Mesenteric fat pad (tissue), 1 donor: ENCODE measurements at places on chromosomes 1 and 21.

- DNase-seq: no peak
These were observed 1346.1 kb downstream of the BRINP3 start for GRCh38 chr1:189131576-189131975.

- DNase-seq: no peak
These were observed 11.3 kb upstream of the MAB21L3 start for GRCh38 chr1:116099919-116100318.

DNA sequence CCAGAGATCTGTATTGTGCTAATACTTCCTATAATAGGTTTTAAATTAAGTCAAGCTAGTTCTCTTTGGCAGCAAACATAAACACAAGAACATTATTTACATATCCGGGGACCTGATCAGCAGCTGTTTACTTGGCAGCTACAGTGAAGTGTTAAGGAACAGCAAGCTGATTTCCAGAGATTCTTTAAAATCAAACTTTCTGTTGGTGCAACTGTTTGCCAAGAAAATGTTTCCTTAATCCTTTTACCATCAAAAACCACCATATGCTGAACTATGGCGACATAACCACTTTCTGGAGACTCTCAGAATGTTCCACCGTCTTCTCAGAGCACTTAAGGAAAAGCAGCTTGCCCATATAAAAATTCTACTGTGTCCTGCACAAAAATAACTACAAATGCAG is 107.0 kb upstream of the KRTAP19-8 start:
- no peak for DNase-seq

DNA sequence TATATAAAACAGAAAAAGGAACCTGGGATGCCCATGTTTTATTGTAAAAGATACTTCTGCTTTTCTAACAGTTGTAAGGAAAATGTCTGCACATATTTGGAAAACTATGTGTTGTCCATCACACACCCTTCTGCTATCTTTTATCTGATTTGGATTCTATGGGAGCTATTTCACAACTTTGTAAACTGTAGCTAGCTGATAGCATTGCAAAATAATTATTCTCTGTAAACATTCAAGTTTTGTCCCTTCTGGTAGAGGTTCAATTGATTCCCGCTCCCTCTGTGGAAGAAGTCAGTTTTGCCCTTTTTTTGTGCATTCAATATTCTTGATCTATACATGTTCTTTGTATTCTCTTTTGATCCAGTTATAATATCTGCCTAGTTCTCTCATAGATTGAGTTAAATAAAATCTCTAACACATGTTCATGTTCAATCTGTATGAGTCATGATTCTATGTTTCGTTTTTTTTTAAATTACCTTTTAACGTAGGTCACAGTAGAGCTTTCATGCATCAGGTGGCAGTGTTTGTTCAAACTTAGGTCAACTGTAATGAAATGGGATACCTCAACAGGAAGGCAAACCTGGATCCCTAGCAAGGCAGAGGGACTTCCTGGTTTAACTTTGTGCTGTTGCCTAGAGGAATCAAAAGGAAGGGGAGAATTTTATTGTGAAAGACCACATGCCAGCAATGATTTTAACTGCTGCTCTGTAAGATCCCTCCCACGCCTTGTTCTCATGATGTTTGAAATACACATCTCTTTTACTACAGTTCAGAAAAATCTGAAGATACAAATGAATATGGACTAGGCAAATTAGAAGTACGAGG is 26.0 kb upstream of the BCL9 start:
- DNase-seq: no peak

- DNase-seq: no peak
These were observed 96.5 kb downstream of the PAPPA2 start for GRCh38 chr1:176559474-176559873.

DNA sequence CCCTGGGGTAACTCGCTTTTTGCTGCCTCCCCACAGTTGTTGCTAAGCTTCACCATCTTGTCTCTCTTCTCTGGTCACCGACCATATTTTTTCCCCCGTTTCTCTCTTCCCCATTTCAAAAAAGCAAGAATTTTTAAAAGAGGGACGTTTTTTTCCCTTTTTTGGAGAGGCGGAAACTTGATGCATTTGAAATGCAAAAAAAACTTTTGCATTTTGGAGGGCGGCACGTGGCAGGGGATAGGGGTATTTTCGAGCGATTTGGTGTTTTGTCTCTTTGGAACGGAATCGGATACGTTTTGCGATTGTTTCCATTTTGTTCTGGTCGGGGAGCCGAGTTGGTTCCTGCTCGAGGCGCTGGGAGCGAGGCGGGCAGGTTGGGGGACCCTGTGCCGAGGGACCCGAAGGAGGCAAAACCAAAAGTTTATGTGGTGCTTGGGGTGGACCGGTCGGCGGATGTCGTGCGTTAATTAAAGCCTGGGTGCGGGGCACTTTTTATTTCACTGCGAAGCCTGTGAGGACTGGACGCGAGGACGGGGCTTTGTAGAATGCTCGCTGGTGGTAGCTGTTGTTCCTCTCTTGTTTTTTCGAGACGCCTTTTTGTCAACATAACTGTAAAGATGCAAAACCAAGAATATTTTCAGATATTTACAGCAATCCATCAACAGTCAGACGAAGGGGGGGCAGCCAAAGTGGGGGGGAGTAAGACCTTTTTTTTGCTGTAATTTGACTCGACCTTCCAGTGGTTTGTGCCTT is 884 bp downstream of the H3-3A start:
- no peak for DNase-seq

GRCh38 chr1:29851691-29852090 is 615.4 kb downstream of the PTPRU start:
- DNase-seq: no peak

GRCh38 chr21:16046656-16047330 is 317.0 kb downstream of the USP25 start:
- DNase-seq: no peak

DNA sequence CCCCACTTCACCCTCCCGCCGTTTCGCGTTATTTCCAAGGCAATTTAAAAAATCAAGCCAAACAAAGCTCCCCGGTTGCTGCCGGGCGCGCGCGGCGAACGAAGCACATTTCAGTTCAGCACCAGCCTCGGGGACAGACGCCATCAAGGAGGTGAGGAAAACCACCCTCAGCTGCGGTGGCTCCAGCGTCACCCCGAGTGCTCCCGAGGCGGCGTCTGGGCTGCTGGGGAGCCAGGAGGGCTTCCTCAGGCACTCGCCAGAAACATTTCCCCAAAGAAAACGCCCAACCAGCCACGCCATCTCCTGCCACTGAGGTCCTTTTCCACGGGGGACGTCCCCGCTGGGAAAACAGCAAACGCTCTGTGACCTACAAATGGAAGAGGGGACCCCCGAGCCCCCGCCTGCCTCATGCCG is 623 bp downstream of the GNG4 start:
- peak; percentile 90 for DNase-seq

- DNase-seq: no peak
These were observed 225.5 kb upstream of the ADAMTS5 start for GRCh38 chr21:27192281-27192949.

GRCh38 chr1:245582026-245582425 is 427.2 kb downstream of the KIF26B start:
- no peak for DNase-seq

GRCh38 chr21:25081096-25081495 is 526.2 kb downstream of the MRPL39 start:
- no peak for DNase-seq

- DNase-seq: peak; percentile 90
These were observed 26.3 kb downstream of the FTCD start for GRCh38 chr21:46128933-46129571.

DNA sequence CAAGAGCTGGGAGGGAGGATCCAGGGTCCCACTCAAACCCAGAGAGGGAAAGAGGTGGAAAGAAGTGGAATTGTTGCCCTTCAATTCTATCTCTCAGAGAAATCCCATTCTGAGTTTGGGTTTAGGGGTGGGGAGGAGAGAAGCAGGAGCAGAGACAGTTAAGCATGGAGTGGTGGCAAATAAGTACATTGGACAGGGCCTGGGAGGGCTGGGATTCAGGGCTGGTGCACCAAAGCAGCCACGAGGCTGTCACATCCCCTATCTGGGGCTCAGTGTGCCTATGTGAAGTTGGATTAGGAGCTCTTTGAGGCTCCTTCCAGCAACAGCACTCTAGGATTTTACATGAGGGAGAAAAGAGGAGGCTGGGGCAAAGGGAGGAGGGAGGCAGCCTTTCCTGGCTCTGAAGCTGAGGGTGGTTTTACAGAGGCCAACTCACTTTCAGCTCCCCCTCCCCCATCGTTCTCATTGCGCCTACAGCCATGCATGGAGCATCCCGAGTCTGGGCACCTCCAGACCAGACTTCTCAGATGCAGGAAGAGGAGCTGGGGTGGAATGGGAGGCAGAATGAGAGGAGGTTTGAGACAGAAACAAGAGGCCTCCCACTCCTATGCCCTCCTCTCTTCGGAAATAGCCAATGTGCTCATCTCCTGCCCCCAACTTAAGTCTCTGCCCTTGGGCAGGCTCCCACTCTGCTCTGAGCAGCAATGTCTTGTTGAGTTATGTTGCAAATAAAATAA is 3.0 kb upstream of the SYT6 start:
- no peak for DNase-seq

- no peak for DNase-seq
These were observed 136.5 kb downstream of the FGGY start for GRCh38 chr1:59433440-59433813.

GRCh38 chr1:233514946-233515391 is 98.9 kb upstream of the KCNK1 start:
- DNase-seq: no peak

GRCh38 chr21:46131838-46132651 is 23.3 kb downstream of the FTCD start:
- DNase-seq: no peak

DNA sequence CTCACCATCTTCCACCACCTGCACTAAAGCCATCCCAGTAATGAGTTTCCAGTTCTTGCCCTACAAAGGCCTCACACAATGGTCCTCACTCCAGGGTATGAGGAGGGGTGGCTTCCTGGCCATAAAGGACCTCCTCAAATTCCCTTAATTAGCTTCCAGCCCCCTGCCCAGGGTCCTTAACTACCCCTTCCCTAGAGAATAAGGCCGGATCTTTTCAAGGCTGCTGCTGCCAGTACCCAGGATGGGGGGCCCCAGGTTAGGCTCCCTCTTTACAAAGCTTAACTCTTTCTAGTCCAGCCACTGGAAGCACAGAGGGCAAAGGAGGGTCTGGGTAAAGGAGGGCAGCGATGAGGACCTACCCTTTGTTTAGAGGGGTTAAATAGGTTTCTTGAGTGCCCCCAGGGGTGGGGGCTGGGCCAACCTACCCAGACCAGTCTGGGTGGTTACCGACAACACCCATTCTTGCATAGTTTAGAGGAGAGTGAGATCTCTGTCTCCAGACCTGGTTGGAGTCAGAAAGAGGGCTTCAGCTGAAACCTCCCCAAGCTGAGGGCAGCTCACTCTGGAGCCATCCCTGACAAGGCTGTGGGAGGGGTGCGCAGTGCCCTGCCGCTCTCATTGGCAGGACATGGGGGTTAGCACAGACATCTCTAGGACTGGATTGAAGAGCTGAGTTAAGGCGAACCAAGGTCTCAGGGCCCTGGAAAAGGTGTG is 7.1 kb downstream of the BLACAT1 start:
- DNase-seq: no peak

GRCh38 chr1:186183219-186183618 is 191.8 kb downstream of the TPR start:
- no peak for DNase-seq

DNA sequence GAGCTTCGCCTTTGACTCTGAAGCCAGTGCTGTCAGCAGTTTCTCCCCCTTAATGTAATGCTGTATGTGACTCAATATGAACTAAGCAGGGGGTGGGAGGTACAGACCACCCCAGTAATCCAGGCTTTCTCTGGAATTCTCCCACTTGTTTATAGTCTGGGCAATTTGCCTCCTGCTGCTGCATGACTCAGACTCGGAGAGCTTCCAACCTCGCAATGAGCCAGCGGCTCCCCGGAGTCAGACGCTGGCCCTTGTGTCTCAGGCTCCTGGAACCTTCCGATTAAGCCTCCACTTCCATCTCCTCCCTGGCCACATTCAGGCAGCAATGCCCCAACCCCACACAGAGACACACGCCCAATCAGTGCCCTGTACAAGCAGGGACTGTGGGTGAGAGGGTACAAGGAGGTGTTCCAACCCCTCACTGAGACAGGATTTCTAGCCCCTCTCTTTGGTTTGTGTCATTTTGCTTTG is 471.7 kb upstream of the VAMP3 start:
- no peak for DNase-seq

DNA sequence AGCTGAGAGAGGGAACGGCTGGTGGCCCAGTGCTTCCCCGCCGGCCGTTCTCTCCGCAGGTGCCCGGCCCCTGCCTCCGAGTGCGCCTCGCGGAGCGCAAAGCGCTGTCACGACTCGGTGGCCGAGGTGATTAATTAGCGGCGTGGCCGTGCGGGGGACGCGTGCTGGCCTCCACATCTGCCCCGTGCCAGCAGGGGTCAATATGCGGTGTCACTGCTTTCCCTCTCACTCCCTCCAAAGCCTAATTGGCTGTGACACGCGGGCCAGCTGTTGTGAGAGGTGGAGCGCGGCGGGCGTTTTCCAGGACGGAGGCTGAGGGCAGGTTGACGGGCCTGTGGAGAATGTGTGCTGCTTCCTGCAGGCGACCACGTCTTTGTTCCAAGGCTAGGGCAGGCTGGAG is 239.0 kb downstream of the LMX1A start:
- DNase-seq: no peak

- DNase-seq: no peak
These were observed 903.7 kb downstream of the ADGRL2 start for GRCh38 chr1:82704393-82704792.

DNA sequence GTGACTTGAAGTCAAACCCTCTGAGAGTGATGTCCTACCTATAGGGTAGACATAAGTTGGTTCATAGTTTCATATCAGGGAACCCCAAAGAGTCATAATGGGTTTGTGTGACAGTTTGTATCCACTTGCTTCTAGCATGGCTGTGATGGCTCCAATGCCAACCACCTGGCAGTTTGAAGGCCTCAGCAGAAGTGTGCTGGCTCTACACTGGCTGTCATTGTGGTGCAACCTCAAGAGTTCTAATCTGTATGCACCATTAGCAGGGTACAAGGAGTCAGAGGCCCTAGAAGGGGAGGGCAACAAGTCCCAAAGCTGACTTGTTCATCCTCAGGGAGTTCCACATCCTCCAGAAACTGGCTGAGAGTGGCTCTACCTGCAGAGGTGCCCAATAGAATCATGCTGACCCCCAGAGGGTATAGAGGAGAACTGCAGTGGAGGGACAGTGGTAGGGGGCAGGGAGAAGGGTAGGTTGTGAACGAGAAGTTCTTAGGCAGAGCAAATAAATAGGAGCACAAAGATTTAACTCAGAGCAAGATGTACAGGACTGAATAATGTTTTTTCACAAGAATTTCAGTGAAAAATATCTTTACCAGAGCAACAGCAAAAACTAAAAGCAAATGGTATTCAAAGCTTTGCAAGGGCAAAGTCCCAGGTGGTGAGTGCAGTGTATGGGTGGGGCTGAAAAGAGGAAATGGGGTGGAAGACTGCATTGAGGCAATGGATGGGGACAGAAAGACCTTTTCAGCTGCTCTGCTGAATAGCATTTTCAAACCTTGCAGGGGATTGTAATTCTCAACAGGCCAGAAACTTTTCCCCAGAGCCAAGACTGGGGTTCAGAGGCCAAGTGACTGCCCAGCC is 3.2 kb downstream of the FCRL2 start:
- no peak for DNase-seq

GRCh38 chr1:226541231-226541630 is 7.3 kb upstream of the STUM start:
- no peak for DNase-seq

- DNase-seq: no peak
These were observed 37.8 kb downstream of the FRRS1 start for GRCh38 chr1:99728494-99729235.

GRCh38 chr21:39938086-39938625 is 70.9 kb downstream of the PCP4 start:
- no peak for DNase-seq

GRCh38 chr1:50272912-50273311 is 150.3 kb downstream of the DMRTA2 start:
- DNase-seq: no peak

GRCh38 chr21:30480145-30480544 is at the start of gene KRTAP19-1:
Gene KRTAP19-1 (minus strand): TSS chr21:30480367. CDS start chr21:30480317, 50 bp downstream.
- DNase-seq: no peak
